Central memory CD4-positive, alpha-beta T cell (primary cell): ENCODE measurements at places on chromosomes 4 and X.

- DNase-seq, result no peak
Measured at GRCh38 chrX:136589966-136590365, 58.0 kb downstream of the VGLL1 start.

- DNase-seq, result peak; percentile 76
Measured at GRCh38 chr4:13627606-13628311, at the start of gene BOD1L1. TSS of gene BOD1L1 (minus strand) at chr4:13627725. CDS start at chr4:13627587, 138 bp downstream.

GRCh38 chrX:10198254-10198653, 41.5 kb downstream of the CLCN4 start:
- no peak for DNase-seq

DNA sequence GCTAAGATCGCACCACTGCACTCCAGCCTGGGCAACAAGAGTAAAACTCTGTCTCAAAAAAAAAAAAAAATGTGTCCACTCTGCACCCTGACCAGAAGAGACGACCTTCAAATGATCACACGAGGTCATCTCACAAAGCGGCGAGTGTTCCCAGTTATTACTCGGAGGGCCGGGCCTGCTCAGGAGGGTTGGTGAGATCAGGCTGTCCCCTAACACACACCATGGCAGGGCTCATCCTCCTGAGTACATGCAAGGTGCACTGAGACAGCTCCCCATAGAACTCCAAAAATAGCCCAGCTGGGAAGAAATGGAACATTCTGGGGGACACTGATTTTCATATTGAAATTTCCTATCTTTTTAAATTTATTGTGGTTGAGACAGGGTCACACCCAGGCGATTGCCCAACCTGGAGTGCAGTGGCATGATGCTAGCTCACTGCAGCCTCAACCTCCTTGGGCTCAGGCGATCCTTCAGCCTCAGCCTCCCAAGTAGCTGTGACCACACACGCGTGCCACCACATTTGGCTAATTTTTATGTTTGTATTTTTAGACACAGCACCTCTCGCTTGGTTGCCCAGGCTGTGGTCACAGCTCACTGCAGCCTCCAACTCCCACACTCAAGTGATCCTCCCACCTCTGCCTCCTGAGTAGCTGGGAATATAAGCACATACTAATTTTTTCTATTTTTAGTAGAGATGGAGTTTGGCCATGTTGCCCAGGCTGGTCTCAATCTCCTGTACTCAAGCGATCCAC, 51.5 kb downstream of the DHRSX start:
- DNase-seq, result no peak

GRCh38 chrX:48826135-48826875, at the start of gene ERAS:
TSS of gene ERAS (plus strand) at chrX:48826513. CDS start at chrX:48829124, 2,611 bp downstream.
- DNase-seq, result no peak

DNA sequence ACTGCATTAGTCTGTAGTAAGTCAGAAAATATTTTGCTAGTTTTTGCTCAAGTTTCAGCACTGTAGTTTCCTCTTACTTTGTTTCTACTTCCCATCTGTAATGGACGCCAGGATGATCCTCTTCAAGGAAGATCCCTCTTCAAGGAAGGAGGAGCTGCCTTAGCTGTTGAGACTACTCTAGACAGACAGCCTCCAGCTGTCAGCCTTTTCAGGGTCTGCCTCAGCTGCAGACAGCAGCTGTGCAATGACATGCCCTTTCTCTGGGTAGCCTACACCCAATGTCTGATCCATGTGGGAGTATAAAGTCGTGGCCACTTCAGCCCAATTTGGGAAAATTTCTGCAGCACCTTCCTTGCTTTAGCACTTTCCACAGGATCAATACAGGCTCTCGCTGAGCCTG, 281.0 kb upstream of the MAOA start:
- DNase-seq, result no peak

DNA sequence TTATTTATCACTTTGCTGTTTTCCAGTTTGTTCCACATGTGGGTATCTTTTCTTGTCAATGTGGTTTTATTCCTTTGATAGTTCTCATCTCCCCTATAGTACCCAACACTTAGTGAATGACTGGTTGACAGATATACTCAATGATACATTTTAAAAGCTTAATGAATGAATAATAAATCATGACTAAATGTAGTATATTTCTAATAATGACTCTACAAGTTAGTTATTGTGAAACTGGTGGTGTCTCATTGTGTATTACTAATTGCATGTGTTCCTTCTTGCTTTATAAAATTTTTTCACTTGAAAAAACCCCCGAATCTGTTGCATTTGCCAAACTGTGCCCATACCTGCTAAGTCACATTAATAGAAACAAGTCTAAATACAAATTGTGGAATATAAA, 95.4 kb downstream of the MBNL3 start:
- no peak for DNase-seq

DNA sequence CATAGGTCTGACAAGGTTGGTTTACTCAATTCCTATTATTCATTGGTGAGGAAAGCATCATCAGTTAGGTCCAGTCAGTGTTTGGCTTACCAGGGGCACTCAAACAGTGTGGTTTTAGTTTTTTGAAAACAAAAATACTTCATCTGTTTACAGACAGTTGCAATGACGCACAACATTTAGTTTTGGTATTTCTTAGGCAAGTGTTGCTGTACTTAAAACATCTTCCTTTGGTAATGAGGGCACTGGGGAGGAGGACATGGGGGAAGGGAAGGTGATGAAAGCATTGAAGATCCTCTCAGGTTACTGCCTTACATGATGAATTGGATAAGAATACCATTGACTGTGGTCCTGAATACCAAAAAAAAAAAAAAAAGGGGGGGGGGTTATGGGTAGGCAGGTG, 93.7 kb upstream of the MAOA start:
- DNase-seq, result no peak
